ENCODE measurements at places on chromosomes 6 and 20.

- DNase-seq: no peak
These were observed 20.7 kb downstream of the SYNJ2 start for GRCh38 chr6:158002249-158002950.

DNA sequence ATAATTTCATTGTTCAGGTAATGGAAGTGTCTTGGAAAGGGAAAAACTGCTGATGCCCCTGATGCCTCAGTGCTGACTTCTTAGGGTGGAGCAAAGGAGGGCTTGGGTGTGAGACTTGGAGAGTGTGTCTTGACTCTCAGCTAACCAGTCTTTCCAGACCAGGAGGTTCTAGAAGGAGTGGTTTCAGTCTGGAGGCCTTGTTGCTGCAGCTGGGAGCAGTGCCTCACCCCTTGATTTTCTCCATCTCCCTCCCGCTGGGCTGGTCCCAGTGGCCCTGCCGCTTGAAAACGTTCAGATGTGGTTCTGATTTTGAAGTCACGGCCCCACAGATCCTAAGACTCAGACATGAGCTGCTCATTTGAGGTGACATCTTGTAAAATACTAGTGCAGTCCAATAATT is 5.4 kb downstream of the DSP start:
- DNase-seq: no peak

GRCh38 chr6:106434530-106434929 is 74.0 kb downstream of the CRYBG1 start:
- DNase-seq: no peak

GRCh38 chr6:166514196-166514595 is 72.3 kb downstream of the RAMACL start:
- no peak for DNase-seq

Measured in HL-60 (cell line).